Amniotic epithelial cell (primary cell): ENCODE measurements at places on chromosomes 12 and 14.

DNA sequence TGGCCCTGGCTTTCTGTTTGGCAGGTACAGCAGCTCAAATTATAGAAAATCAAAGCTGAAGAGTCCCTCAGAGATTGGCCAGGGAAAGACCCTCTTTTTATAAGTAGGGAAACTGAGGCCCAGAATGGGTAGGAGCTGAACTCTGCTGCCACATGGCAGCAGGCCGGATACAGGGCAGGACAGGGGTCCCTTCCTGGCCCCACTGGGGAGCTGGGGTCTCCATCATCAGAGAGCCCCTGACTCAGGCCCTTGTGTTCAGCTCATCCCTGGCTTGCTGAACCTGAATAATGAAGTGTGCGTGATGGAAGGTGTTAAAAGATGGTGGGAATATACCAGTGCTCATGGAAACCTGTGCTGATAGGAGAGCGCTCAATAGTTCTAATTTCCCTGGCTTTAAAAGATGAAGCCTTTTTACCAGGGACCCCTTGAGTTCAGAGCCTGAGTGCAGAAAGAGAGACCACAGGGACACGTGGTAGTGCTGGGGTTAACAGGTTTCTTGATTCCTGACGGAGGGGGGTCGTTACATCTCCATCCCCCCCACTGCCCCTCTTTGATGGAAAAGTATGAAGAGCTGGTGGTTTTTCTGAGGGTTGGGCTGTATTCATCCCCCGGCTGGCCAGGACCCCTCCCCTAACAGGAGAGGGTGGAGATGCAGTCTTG is 4.4 kb downstream of the DLK1 start:
- DNase-seq = no peak

DNA sequence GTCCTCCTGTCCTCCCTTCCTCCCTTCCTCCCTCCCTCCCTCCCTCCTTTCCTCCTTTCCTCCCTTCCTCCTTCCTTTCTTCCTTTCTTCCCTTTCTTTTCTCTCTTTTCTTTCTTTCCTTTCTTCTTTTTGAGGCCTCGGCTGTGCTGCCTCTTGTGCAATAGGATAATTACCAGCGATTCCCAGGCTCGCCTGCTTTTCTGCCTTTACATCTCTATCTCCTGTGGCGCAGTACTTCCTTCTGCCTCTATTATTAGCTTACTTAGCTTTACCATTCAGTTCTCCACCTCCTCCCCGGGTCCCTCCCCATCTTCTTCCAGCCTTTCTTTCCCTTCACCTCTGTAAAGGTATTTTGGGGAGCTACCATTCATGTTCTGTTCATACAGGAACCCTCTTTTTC is 19.9 kb downstream of the ETV6 start:
- peak; percentile 59 for DNase-seq

DNA sequence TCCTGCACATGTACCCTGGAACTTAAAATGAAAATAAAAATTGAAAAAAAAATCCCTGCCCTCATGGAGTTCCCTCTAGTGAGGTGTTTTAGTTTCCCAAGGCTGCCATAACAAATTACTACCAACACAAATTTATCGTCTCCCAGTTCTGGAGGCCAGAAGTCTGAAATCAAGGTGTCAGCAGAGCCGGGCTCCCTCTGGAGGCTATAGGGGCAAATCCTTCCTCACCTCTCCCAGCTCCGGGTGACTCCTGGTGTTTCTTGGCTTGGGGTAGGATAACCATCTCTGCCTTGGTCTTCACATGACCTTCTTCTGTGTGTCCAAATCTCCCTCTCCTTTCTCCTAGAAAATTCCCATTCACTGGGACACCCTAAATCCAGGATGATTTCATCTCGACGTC is 50.1 kb downstream of the PLXNC1 start:
- no peak for DNase-seq

GRCh38 chr12:93684716-93685115 is 7.5 kb downstream of the CRADD start:
- DNase-seq = no peak

- DNase-seq = no peak
Measured at GRCh38 chr12:53618275-53618674, 7.9 kb downstream of the ATF7 start.

- DNase-seq = peak; percentile 56
Measured at GRCh38 chr14:77682158-77682553, 25.7 kb downstream of the ALKBH1 start.

DNA sequence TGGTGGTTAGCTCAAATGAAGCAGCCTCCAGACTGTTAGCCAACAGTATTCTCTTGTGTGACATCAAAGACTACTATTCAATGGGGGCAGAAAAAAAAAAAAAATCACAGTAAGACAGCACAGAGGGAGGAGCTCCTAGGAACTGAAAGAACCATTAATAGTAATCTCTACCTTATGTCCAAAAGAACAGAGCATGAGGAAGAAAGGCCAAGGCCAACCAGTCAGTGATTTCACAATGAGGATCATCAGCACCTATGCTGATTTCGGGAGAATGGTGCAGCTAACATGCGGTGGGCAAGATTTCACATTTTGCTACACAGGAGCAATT is 66.3 kb upstream of the SOX5 start:
- DNase-seq = no peak
